Smooth muscle cell of the brain vasculature (primary cell): ENCODE measurements at places on chromosomes 7 and 10.

GRCh38 chr10:53957401-53957800 lies 843.6 kb downstream of the PCDH15 start:
- no peak for DNase-seq

GRCh38 chr10:62249957-62250356 lies 18.7 kb downstream of the RTKN2 start:
- no peak for DNase-seq

- no peak for DNase-seq
Measured at GRCh38 chr10:37789590-37789989, 67.8 kb downstream of the ZNF248 start.

DNA sequence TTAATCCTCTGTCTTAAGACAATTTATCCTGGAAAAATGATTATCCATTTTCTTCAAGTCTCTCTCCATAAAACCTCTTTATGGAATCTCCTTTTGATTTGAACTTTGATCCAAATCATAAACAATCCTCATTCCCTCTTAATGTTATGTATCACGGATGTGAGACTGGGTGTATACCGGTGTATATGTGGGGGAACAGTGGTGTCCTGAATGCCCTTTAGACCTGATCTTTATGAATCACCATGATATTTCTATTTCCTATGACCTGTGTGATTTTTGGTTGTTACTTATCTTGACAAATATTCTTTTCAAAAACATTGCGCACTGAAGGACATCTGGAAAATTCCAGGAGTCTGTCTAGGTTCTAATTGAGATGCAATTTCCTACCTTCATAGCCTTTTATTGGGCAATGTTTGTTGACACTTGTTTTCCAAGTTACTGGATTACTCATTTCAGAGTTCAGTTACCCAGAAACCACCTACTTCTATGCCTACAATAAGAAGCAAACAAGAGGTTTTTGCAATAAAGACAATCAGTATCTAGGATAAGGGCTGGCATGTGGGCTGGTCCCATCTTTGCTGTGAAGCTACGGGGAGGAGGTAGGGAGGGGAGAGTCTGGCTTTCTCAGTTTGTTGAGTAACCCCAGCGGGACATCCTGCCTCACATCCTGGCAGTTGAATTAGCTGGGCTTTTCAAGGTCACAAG lies 190.4 kb downstream of the CTTNBP2 start:
- no peak for DNase-seq

- no peak for DNase-seq
Measured at GRCh38 chr7:123538897-123539296, 4.5 kb upstream of the IQUB start.

DNA sequence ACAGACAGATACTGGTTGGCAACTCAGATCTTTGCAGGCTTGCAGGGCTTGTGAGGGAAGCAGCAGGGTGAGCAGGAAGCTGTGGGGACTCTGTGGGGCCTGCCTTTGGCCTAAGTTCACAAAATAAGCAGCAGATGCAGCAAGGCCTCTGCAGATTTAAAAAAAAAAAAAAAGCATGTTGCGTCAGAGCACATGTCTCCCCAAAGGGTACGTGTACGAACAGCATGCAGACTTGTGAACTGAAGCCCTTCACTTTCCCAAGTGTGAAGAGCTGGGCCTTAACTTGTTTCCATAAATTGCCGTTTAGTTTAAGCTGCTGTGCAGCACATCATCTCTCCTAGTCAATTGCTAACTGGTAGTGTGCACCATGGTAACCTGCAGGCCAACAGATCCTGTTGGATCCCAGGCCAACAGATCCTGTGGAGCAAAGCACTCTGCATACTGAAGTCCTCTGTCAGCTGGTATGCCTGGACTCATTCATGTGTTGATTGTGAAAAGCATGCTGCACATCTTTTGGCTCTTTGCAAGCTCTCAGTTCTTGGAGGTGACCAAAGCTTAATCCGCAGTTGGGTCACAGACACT lies 10.8 kb upstream of the XPNPEP1 start:
- DNase-seq, result no peak

DNA sequence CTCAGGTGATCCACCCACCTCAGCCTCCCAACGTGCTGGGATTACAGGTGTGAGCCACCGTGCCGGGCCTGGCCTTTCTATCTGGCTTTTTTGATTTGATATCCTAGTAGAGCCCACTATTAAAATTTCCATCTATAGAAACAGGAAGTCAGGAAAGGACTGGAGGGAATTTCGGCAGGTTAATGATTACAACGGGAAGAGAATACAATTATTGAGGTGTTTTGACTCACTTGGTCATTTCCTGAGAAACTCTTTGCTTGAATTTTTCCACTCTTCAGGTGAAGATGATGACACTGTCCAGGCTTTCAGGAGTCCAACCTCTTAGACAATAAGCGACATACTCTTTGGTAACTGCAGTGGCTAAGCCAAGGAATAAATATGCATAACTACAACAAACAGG lies 1.1 kb upstream of the MKLN1 start:
- no peak for DNase-seq

GRCh38 chr10:63702092-63702491 lies 180.9 kb downstream of the REEP3 start:
- DNase-seq, result no peak
